Hematopoietic multipotent progenitor cell treated with erythropoietin and hydrocortisone succinate and interleukin-3 and kit ligand, for 17 days (in vitro differentiated cells): ENCODE measurements at places on chromosomes 11 and 22.

DNA sequence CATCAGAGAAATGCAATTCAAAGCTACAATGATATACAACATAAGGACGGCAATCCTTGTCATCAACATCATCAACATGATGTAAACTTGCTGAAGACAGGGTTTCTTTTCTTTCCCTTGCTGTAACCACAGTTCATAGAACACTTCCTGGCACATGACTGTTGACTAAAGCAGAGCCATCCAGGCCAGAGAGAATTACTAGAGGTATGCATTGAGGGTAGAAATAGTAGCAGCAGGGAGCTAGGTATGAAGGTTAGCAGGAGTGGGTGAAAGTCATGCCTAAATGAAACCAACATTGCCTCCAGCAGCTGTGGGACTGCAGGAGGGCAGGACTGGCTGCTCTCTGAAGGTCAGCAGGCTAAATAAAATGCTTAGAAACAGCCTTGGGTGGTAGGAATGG lies 103.7 kb downstream of the LRRC32 start:
- DNase-seq: no peak

DNA sequence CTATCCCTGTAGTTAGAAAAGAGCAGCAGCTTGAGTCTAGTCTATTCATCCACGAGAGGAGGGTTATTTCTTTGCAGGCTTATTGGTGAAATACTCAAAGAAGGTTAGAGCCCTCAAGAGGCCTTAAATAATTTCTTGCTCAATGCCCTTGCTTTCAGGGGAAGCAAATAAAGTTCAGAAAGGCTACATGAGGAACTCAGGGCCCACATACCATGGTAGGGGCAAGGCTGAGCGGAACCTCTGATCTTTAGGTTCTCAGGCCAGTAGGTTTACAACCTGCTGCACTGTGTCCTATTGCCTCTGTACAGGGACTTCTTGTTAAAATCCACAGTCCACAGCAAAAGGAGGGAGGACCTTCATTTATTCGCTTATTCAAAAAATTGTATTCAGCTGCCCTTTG lies 101.7 kb downstream of the ADAMTS15 start:
- DNase-seq: no peak

DNA sequence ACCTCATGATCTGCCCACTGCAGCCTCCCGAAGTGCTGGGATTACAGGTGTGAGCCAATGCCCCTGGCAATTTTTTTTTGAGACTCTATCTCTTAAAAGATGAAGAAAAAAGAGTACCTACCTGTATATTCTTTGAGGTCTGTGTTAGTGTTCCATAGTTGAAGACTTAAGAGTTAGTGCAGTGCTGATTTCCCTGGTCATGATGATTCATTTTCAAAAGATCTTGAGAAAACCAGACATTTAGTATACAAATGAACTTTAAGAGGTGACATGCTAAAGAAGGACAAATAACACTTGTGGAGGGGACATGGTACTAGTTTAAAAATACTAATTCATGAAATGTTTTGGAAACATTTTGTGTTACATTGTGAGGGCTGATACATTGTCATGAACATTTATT lies 17.7 kb downstream of the CBL start:
- DNase-seq: no peak

- DNase-seq: no peak
These were observed 187.4 kb downstream of the MN1 start for GRCh38 chr22:27614006-27614649.

GRCh38 chr11:57315491-57315890 lies 9.3 kb downstream of the TNKS1BP1 start:
- DNase-seq: no peak

DNA sequence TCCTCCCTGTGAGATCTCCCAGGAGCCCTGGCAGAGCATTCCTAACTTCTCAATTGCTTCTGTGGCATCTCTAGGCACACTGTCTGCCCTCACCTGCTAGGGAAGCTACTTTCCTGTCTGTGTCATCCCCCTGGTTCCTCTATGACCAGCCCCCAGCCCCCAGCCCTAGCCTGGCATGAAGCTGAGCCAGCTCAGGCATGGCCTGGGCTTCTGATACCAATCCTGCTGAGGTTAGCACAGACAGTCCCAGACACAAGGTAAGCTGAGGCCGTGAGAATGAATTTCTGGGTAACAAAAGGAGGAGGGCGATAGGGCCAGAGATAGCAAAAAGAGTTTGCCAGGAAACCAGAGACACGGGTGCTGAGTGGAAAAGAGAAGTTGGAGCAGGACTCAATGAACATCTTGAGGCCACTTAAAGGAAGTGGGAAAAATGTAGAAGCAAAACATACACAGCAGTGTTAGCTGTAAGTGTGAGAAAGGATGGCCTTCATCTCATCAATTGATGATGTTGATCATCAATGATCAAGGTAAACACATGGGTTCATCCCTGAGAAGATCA lies 87.6 kb upstream of the PICALM start:
- DNase-seq: no peak
